ENCODE measurements at places on chromosomes 1 and 21. TPM values are rescaled to one million over a fixed set of nuclear protein-coding genes. Genes with fewer than 3 reads are reported as not detected.

DNA sequence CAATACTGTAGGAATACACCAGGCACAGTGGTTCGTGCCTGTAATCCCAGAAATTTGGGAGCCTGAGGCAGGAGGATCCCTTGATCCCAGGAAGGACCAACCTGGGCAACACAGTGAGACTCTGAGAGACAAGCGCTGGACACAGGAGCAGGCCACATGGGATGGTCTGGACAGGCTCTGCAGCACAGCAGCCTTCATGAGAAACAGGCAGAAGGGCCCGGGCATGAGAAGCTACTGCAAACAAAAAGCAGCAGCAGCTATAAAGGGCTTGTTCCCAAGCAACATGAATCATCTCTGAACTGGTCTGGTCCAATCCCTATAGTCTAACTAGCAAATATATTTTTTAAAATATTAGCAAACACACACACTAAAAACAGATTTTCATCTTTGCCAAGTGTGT lies 35.5 kb upstream of the SLAMF9 start:
- no peak for DNase-seq

DNA sequence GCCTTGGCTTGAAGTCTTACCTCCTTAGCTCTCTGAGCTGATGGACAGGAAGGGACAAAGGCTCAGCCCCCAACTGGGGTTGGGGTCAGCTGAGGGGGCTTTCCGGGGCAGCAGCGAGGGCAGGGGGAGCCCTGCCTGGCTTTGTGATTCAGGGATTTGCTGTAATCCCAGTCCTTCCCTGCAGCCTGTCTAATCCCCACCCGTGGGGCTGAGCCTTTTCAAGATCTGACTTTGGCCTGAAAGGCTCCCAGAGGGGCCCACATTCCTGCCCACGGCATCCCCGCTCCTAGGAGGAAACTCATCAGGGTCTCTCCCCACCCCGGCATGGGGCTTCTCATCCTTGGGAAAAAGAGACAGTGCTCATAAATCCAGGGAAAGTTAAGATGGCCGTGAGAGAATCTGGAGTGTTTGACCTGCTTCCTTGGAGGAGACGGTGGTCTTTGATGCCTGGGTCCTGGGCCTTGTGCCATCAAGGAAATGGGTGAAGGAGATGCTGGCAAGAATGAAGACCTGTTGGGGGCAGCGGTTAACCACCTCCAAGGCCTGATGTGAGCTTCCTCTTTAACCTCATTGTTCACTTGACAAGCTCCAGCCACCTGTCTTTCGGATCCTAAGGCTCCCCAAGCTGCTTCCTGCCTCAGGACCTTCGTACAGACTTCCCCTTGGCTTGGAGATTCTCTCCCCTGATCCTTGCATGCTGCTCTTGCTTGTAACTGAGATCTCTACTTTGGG lies 83.1 kb upstream of the WNT4 start:
- DNase-seq = no peak

- DNase-seq = no peak
Observed at GRCh38 chr1:175363031-175363430, 170.5 kb upstream of the KIAA0040 start.

- peak; percentile 58 for DNase-seq
Observed at GRCh38 chr1:183227422-183228346, 41.6 kb downstream of the LAMC2 start.

DNA sequence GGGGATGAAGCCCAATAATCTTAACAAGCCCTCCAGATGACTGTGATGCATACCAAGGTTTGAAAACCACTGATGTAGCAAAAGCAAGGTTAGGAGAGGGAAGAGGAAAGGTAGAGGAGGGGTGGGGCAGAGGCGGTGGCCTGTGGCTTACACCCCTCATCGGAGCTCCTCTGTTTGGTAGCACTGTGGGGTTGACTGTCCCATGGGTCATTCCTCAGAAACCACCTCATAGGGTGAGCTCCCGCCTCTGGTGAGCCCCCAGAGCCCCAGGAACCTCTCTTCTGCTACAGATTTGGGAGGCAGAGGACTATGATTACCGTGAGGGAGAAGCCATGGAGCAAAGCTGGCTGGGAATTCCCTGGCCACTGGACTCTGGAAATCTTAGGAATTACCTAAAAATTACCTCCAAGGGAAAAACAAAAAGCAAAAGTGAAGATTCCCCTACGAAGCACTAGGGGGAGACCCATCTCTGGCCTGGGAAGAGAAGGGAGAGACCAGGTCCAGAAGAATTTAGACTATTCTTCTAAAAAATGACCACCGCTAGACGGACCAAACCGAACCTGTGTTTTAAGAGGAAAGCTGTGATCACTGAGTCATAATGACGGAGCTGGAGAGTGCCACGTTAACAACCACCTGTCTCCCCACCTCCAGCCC lies 1.5 kb upstream of the RASSF5 start:
- no peak for DNase-seq

GRCh38 chr1:119071321-119071720 lies 69.1 kb downstream of the WARS2 start:
- DNase-seq = no peak

DNA sequence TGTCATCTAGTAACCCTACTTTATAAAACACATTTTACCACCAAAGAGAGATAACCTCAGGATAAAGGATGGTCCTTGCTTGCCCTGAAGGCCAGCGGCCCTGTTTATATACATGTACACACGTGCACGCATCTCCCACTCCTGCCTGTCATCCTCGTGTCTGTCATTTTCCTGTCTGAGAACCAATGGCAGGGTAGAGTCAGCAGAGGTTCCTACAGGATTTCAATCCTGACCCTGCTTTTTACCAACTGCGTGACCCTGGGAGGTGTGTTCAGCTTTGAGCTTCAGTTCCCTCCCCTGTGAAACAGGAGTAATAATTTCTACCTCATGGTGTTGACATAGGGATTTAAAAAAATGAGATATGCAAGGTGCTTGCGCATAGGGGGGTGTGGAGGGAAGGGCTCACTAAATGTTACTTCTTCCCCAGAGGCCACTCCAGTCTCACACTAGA lies 12.3 kb upstream of the RASSF5 start:
- no peak for DNase-seq

DNA sequence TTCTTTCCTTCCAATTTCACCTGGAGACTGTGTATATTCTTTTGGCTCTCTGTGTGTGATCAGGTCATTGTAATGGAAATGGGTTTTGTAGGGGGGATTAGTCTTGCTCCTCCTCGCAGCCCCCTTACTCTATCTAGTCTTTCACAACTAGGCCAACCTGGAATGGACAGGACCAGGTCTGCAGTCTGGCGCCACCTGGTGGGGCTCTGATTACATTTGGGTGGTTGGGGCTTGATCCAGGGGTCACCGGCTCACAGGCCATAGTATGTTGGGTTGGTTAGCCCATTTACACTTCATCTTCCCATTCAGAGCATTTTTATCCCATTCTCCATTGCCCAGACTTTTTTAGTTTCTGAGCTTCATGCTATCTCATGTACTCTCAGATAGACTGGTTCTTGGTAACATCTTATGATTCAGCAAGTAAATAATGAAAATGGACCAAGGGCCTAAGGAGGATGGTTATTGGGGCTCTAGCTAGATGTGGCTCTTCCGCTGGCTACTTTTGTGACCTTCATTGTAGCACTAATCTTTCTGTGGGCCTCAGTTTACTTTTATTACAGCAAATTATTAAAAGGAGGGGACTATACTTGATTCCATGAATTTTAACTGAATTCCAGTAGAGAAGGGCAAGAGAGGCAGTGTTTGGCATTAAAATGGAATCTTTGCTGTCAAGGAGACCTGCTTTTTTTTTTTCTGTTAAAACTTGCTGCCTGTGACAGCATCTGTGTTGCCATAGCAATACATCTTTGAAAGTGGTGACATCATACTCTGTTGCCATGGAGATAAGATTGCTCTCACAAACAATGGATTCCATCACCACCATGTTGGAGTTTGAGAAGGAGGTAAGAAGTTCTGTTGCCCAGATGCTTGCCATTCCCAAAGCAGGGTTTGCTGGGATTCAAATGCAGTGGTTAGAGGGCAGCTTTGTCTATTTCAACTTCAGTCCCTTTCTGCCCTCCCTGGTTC lies 150.1 kb downstream of the PLXNA2 start:
- DNase-seq = peak; percentile 74

GRCh38 chr1:243482141-243483022 lies 226.5 kb downstream of the SDCCAG8 start:
- no peak for DNase-seq

The CFAP45 gene
- total RNA-seq = 2.8 TPM

The ITPKB gene
- total RNA-seq = 51.3 TPM

The FAM163A gene
- total RNA-seq = not detected

The RGS1 gene
- 9.0 TPM for total RNA-seq

The SPAG17 gene
- total RNA-seq = not detected

The SPRR4 gene
- not detected for total RNA-seq

The ORC1 gene
- total RNA-seq = 56.5 TPM
